Occipital lobe (tissue), 3 donors: ENCODE measurements at places on chromosomes 1 and 21.

- DNase-seq: no peak
These were observed 89.4 kb upstream of the B3GALT2 start for GRCh38 chr1:193275773-193276172.

DNA sequence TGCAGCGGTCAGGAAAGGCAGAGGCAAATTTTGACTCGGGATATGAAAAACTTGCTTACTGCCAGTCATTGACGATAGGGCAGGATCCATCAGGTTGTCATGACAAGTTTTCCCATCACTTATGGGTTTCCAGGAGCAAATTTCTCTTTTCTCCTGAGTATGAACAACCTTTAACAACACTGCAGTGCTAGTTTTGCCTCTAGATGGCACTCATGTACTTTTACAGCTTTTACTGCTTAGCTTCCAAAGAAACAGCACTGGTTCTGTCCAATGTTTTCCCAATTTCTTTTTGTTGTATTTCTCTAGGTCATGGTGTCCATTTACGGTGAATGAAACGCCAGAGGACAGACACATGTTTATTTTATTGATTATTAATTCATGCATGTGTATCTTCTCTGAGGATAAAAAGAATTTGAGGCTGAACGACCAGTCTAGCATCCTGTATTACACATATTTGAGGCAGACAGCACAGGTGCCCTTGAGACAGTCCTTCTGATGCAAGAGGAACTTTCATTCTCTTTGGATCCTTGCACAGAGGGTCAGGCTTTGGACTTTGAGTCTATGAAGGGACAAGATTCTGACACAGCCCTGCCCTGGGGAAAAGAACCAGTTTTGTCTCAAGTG is 112.3 kb upstream of the TRABD2B start:
- no peak for DNase-seq

- no peak for DNase-seq
These were observed 110.6 kb downstream of the HS2ST1 start for GRCh38 chr1:87024936-87025540.

GRCh38 chr1:94160811-94161210 is 39.9 kb upstream of the ABCA4 start:
- DNase-seq: no peak

GRCh38 chr21:23921670-23922418 is 1685.4 kb downstream of the MRPL39 start:
- DNase-seq: no peak

DNA sequence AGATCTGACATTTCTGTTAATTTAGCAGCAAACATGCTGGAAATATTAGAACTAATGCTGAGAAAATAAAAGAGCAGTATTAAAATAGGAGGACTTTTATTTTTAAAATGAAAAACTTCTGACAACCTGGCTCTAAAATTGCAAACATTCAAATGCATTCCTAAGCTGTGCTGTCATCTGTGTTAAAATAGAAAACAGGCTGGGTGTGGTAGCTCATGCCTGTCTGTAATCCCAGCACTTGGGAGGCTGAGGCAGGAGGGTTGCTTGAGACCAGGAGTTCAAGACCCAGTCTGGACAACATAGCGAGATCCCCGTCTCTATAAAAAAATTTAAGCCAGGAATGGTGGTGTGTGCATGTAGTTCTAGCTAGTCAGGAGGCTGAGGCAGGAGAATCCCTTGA is 44.6 kb downstream of the MIGA1 start:
- DNase-seq: no peak

DNA sequence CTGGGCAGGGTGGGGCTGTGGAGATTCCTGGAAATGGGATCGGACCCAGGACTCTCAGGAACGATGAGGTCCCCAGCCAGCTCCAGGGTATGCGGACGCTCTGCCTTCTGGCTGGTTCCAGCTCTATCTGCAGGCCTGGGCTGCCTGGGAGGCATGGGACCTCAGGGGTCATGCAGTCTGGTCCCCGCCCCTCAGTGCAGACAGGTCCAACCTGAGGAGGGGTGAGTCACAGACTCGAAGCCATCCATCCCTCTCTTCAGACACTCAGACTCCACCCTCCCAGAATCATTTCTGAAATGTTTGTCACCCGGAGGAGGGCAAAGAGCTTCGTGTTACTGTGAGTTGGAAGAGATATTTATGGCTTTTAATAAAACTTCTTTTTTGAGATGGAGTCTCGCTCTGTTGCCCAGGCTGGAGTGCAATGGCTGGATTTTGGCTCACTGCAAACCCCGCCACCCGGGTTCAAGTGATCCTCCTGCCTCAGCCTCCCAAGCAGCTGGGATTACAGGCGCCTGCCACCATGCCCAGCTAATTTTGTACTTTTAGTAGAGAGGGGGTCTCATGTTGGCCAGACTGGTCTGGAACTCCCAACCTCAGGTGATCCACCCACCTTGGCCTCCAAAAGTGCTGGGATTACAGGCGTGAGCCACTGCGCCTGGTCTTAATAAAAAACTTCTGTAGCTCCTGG is 5.9 kb upstream of the MYOM3 start:
- no peak for DNase-seq

- DNase-seq: no peak
These were observed 167.0 kb upstream of the USP25 start for GRCh38 chr21:15562748-15563147.

- no peak for DNase-seq
These were observed 32.2 kb downstream of the EVI5 start for GRCh38 chr1:92752719-92753118.

- no peak for DNase-seq
These were observed 1010.3 kb downstream of the AMY1C start for GRCh38 chr1:104760017-104760416.

GRCh38 chr1:42379794-42380585 is 602 bp upstream of the RIMKLA start:
- DNase-seq: peak; percentile 55

DNA sequence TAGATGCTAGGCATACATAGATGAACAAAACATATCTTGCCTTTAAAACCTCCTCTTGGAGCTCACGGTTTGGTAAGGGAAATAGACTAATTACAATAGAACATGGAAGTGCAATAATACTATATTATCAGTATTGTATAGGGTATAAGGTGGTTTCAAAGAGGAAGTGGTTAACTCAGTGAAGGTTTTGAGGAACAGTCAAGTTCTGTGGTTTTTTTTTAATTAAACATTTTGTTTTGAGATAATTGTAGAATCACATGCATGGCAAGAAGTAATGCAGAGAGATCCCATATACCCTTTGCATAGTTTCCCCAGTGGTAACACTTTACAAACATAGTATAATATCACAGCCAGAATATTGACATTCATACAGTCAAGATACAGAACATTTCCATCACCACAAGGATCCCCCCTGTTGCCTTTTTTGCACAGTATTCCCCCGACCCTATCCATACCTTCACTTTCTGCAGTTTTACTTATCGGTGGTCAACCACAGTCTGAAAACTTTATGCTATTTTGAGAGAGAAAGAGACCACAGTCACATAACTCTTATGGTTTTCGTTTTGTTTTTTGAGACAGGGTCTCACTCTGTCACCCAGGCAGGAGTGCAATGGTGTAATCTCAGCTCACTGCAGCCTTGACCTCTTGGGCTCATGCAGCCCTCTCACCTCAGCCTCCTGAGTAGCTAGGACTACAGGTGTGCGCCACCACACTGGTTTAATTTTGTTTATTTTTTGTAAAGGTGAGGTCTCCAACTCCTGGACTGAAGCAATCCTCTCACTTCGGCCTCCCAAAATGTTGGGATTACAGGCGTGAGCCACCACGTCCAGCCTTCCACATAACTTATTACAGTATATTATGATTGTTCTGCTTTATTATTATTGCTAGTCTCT is 60.5 kb upstream of the KIAA1614 start:
- DNase-seq: no peak

- peak; percentile 37 for DNase-seq
These were observed at the start of gene PLD5 for GRCh38 chr1:242524571-242525359. Gene PLD5 (minus strand): TSS chr1:242524697.

GRCh38 chr21:43812139-43812821 is 22.9 kb downstream of the RRP1 start:
- no peak for DNase-seq

GRCh38 chr21:17334484-17334883 is 178.4 kb upstream of the CXADR start:
- no peak for DNase-seq

DNA sequence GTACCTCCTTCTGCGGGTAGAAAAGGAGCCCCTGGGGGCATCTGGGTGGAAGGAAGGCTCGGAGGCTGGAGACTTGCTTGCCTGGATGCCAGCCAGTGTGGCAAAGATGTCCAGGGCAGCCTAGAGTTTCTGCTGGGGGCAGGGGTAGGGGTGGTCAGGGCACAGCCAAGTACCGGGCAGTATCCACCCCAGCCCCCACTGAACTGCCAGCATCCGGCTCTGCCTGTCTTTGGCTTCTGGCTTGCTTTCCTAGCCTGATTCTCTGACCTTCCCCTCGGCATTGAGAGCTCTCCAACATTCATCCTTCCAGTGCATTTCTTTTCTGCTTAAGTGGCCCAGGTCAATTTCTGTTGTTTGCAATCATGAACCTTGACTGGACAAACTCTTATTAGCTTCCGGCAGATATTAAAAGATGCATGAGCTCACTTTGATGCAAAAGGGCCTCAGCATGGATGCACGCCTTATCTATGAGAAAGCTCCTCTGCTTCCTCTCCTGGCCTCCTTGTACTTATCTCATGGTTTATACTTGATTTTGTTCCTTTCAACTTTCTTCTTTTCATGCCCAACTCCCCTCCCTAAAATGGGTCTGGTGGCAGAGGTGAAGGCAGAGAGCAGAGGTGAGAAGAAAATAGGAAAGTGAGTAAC is 116.9 kb downstream of the HLCS start:
- no peak for DNase-seq

DNA sequence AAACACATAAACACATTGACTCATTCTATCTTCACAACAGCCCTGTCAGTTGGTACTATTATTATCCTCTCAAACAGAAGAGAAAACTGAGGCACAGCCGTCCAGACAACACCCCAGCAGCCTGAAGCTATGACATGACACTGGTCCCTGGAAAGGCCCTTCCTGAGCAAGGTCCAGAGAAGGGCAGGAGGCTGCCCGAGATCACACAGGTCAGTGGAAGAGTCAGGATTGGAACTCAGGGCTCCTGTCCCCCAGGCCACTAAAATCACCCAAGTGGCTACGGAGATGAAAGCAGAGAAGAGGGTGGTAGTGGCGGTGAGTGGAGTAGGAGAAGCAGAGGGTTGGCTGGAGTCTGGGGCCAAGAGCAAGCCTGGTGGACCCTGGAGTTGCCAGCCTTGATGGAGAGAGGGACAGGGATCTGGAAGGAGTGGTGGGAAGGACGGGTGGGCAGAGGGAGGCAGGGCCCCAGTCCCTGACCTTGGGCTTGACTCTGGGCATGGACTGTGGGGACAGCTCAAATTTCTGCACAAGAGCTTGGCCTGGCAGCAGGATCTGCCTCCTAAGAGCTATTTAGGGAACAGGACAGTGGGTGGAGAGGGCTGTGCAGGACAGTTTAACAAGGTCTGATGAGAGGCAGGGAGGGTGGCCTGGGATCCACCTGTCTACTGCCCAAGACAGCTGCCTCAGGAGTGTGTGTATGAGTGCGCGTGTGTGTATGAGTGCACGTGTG is 15.8 kb downstream of the MYOM3 start:
- DNase-seq: no peak

- no peak for DNase-seq
These were observed 85.7 kb downstream of the HMGB4 start for GRCh38 chr1:33949570-33949969.

GRCh38 chr1:230977761-230978490 is 735 bp downstream of the TTC13 start:
- no peak for DNase-seq

GRCh38 chr1:162248854-162249535 is 127.7 kb downstream of the SPATA46 start:
- DNase-seq: peak; percentile 15

- no peak for DNase-seq
These were observed 30.1 kb upstream of the DNAJC6 start for GRCh38 chr1:65279070-65279779.

DNA sequence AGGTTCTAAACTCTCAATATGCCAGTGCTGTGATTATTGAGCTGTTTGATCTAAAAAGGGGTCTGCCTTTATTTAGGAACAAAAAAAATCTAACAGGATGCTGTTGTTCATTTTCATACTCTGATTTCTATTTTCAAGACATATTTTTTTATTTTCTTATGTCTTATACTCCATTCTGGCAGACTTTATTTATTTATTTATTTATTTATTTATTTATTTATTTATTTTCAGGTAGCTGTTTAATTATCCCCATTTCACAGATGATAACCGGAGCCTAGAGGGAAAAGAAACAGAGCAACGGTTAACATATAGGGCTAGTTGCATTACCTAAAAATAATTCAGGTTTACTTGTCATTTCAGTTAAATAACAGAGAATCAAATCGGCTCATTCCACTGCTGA is 174.4 kb downstream of the CENPF start:
- no peak for DNase-seq

GRCh38 chr1:60620087-60620486 is 462.3 kb upstream of the NFIA start:
- DNase-seq: no peak

- peak; percentile 84 for DNase-seq
These were observed 4.7 kb upstream of the FAAP20 start for GRCh38 chr1:2199042-2199810.

DNA sequence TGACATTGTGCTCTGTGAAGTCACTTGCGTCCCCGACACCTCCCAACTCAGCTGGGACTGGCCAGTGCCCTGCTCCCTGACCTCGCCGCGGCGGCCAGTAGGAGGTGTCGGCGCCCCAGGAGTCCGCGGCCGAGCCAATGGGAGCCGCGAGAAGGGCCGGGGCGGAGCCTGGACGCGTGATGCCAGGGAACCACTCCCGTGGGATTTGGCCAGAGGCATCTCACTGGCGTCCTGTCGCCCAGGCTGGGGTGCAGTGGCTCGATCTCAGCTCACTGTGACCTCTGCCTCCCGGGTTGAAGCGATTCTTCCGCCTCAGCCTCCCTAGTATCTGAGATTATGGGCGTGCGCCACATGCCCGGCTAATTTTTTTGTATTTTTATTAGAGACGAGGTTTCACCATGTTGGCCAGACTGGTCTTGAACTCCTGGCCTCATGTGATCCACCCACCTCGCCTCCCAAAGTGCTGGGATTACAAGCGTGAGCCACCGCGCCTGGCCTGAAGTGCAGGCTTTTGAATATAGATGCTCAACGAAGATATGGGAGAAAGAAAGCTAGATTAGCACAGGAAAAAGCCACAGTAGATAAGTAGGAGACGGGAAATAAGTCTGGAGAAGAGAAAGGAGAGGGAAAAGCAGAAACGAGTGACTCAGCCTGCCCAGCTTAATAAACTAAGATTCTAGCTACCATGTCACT is 38.0 kb downstream of the ZBTB8OS start:
- peak; percentile 88 for DNase-seq
